HT1080 (cell line): ENCODE measurements at places on chromosomes 1 and 21. TPM values are rescaled to one million over a fixed set of nuclear protein-coding genes. Genes with fewer than 3 reads are reported as not detected.
A peak's percentile ranks its signal among the peaks of the same experiment; 100 is the strongest.

DNA sequence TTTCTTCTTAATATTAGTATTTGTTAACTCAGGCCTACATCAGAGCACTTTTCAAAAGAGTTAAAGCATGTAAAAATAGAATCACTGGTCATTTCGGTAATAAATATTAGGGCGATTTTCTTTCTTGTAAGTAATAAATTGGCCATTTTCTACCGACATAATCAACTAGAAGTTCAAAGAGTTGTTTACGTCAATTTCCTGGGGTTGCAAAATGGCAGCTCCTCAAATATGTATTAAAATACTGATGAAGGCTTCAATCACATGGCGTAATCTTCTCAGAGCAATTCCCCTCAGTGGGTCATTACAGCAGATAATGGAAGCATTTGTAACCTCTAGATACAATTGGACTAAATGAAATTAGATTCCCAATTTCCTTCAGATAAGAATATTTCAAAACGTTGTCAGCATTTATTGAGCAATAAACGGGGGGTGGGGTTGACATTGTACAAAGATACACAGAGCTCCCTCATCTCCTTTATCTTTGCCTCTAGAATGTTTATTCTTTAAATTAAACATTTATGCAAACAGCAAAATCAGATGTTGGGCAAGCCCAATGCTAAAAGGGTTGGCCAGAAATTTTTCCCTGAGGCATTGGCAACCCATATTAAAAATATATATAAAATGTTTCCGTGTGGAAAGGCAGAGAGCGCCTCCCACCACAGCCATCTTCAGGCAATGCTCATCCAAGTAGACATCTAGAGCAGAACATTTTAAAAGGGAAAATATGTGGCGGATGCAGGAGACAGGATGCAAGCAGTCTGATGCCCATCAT lies 240.6 kb downstream of the NCAM2 start:
- DNase-seq, result no peak

GRCh38 chr1:17914131-17914530 lies 159.0 kb downstream of the ACTL8 start:
- no peak for DNase-seq

GRCh38 chr1:93722081-93723031 lies 40.7 kb upstream of the BCAR3 start:
- DNase-seq, result no peak

Gene ITLN2
- not detected in 2 replicates for total RNA-seq

- no peak for DNase-seq
Measured at GRCh38 chr1:178354816-178355215, 141.9 kb downstream of the CLEC20A start.

GRCh38 chr1:201173736-201174135 lies 16.9 kb upstream of the IGFN1 start:
- DNase-seq, result no peak

- no peak for DNase-seq
Measured at GRCh38 chr1:228846952-228847351, 111.7 kb downstream of the RHOU start.

GRCh38 chr1:181551249-181551648 lies 67.9 kb downstream of the CACNA1E start:
- no peak for DNase-seq

GRCh38 chr1:84972377-84972987 lies 24.4 kb downstream of the MCOLN2 start:
- peak; percentile 31 for DNase-seq
